ENCODE measurements at places on chromosomes 3 and 15. TPM values are rescaled to one million over a fixed set of nuclear protein-coding genes. Genes with fewer than 3 reads are reported as not detected.

DNA sequence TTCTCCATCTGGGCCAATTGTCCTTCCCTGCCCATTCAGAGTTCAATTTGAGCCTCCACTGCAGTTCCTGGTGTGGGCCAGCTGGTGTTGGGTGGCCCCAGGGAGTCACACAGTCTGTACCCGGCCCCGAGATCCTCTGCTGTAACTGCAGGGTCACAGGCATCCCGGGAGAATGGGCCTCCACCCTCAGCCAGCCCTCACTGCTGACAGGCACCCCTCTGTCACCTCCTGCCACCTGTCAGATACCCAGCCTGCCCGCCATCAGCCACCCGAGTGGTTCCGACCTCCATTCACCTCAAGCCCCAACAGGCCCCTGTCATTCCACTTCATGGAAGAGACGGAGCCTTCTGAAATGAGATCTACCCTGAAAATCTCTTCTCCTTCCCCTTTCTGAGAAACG is 73.2 kb downstream of the ST8SIA2 start:
- H3K27me3 ChIP-seq = peaks cover 7% of the 10 kb centered on the region
- H3K27ac ChIP-seq = no peak overlapping the region
- H3K4me1 ChIP-seq = no peaks in the 10 kb centered on the region

- H3K4me3 ChIP-seq = no peak overlapping the region
- peaks cover 13% of the 10 kb centered on the region for H3K4me1 ChIP-seq
- no peak overlapping the region for H3K27ac ChIP-seq
- DNase-seq = no peak
- H3K36me3 ChIP-seq = no peaks in the 10 kb centered on the region
Observed at GRCh38 chr3:29279806-29280205, 1.1 kb upstream of the RBMS3 start.

GRCh38 chr3:10935028-10935427 is 57.5 kb upstream of the SLC6A1 start:
- no peaks in the 10 kb centered on the region for H3K36me3 ChIP-seq
- no peaks in the 10 kb centered on the region for H3K4me1 ChIP-seq
- no peak overlapping the region for H3K27ac ChIP-seq
- H3K27me3 ChIP-seq = peaks cover 12% of the 10 kb centered on the region

DNA sequence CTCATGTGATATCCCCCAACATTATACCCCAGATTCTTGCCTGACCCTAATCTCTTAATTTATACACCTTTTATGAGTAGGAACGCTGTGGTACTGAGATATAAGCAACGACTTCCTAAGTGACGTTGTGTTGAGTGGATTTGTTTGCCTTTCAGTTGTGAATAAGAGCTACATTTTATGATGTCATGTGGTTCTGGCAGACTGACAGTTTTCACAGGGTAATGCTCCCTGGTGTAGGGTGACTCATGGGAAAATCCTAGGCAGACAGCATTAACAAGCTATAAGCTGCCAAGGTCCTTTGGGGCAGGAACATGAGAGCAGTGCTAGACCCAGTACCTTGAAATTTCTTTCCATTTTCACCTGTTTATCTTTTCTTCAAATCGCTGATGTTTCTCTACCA is 11.2 kb downstream of the C3orf52 start:
- no peak for DNase-seq
- H3K27ac ChIP-seq = no peak overlapping the region
- peaks cover 10% of the 10 kb centered on the region for H3K4me1 ChIP-seq
- H3K4me3 ChIP-seq = no peak overlapping the region

GRCh38 chr15:77527164-77527778 is 105.4 kb downstream of the LINGO1 start:
- no peaks in the 10 kb centered on the region for H3K4me1 ChIP-seq
- H3K36me3 ChIP-seq = no peaks in the 10 kb centered on the region
- H3K4me3 ChIP-seq = no peak overlapping the region

DNA sequence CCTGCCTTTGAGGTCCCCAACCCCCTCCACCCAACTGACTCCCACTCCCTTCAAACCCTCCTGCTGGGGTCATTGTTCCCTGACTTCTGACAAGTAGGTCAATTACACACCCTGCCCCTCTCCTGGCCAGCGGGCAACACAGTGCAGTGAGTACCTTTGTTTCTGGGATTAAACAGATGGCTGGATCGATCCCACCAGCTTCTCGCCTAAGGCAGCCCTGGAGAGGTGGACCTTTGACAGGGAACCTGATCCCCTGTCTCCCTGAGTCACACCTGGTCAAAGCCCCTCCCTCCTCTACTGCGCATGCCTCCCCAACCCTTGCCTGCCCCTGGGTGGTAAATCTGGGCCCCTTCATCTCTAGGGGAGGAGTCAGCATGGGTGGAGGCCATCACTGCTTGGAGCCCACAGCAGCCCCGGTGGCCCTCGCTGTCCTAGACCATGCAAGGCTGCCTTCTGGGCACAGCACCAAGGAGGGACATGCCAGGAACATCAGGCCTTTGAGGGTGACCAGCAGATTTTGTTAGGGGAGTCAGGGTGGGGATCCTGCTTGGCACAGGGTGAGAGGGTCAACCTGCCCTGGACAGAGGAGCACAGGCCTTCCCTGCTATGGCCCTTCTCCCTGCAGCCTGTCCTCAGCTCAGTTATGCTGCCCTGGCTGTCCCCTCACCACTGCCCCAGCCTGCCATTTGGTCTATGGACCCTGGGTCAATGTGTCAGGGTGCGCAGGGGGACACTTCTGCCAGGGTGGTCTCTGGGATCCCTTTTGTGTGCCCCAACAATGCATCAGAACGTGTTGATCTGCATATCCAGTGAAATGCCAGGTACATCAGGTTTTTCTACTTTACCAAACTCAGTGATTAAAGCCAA is 9.8 kb upstream of the PRR23E start:
- no peaks in the 10 kb centered on the region for H3K27me3 ChIP-seq
- no peak for DNase-seq
- no peak overlapping the region for H3K4me3 ChIP-seq
- no peaks in the 10 kb centered on the region for H3K36me3 ChIP-seq
- no peaks in the 10 kb centered on the region for H3K4me1 ChIP-seq
- H3K27ac ChIP-seq = no peak overlapping the region

DNA sequence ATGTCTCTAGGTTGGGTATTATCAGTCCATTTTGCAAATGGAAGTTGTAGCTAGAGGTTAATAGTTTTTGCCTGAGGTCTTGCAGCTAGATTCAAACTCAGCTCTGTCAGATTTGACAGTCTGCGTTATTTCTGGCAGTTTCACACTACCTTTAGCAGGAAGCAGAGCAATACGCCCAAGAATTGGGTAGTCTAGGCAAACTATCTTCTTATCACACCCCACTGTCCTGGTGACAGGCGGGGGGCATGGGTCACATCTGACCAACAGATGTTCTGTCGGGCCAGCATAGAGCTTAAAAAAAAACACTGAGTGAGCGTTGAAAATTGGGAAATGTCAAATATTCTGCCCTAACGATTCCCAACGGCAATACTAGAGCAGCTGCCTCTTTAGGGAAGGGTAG is 5.7 kb downstream of the GPR160 start:
- no peak overlapping the region for H3K4me3 ChIP-seq
- H3K36me3 ChIP-seq = peaks cover 3% of the 10 kb centered on the region
- H3K4me1 ChIP-seq = peaks cover 17% of the 10 kb centered on the region
- H3K27ac ChIP-seq = peak overlapping the region; percentile 49

DNA sequence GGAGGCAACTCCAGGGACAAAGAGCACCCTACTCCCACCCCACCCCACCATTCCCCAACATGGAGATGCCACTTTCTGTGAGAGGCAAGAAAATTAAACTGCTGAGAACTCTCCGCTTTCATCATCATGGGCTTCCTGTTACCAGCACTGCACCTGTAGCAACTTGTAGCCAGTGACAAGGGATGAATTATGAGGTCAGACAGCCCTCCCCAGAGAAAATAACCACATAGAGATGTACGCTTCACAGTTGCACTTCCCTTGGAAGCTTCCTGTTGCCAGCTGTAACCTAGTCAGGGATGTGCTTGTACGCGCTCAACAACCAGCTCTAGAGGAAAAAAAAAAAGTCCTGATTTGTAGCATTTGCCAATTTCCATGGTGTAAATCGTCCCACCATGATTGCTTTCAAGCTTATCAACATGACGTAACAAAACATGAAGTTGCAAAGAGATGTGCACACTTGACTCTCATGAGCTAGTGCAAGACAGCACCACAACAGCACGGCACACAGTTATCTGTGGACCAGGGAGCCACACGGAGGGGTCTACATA is 145.4 kb downstream of the RAB11A start:
- no peak overlapping the region for H3K27ac ChIP-seq
- H3K36me3 ChIP-seq = peaks cover 2% of the 10 kb centered on the region
- no peak overlapping the region for H3K4me3 ChIP-seq
- H3K4me1 ChIP-seq = no peaks in the 10 kb centered on the region
- peaks cover 21% of the 10 kb centered on the region for H3K27me3 ChIP-seq
- DNase-seq = no peak

DNA sequence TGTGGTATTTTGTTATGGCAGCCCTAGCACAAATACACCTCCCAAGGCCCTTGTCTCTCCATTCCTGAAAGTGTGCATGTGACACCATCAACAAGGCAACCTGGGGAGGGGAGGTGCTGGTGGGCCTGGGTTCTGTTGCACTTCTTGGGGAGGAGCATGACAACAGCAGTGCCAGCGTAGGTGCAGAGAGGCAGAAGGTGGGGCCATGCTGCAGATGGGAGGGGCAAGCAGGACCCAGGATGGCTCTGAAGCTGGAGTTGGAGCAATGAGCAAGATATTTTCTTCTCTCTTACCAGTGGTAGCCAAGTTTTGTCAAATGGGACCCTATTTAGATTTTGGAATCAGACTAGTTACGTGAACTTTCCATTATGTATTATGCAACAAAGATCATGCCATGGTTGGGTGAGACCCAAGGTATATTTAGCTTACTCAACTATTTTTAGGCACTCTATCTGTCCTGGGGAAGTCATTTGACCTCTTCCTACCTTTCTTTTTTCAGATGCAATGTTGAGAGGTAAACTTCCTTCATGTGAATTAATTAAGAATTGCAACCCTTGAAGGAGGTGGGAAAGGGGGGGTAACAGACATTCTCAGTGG is 3.4 kb downstream of the FYCO1 start:
- no peak for DNase-seq
- peaks cover 16% of the 10 kb centered on the region for H3K36me3 ChIP-seq
- H3K27ac ChIP-seq = no peak overlapping the region
- no peaks in the 10 kb centered on the region for H3K27me3 ChIP-seq
- peaks cover 70% of the 10 kb centered on the region for H3K4me1 ChIP-seq
- peak overlapping the region; percentile 34 for H3K4me3 ChIP-seq

- no peaks in the 10 kb centered on the region for H3K36me3 ChIP-seq
- H3K4me3 ChIP-seq = no peak overlapping the region
Observed at GRCh38 chr3:155420406-155420805, 126.9 kb upstream of the STRIT1 start.

- H3K4me1 ChIP-seq = peaks cover 10% of the 10 kb centered on the region
- peaks cover 3% of the 10 kb centered on the region for H3K36me3 ChIP-seq
- peaks cover 35% of the 10 kb centered on the region for H3K27me3 ChIP-seq
- no peak overlapping the region for H3K27ac ChIP-seq
- DNase-seq = no peak
- H3K4me3 ChIP-seq = no peak overlapping the region
Observed at GRCh38 chr3:14235003-14235911, 56.6 kb downstream of the LSM3 start.

DNA sequence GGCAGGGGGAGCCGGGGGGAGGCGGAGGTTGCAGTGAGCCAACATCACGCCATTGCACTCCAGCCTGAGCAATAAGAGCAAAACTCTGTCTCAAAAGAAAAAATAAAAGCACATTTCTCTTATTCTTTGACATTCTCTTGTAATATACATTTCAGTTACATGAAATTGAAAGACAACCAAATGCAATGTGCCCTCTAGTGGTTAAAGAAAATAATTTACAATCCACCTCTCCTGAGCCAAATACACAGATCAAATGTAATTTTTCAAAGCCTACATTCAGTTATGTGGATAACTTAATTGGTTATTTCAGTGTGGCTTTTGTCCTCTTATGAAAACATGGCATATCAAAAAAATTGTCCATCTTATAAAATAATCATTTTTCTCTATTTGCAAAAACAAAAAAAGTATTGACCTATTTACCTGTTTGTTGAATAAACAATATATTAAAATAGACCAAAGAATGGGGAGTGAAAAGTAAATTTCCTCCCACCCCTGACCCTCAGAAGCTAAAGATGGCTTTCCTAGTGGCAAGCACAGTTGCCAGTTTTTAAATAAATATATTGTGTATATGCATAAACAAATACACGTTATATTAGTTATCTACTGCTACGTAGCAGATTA is 14.2 kb upstream of the U2SURP start:
- H3K4me3 ChIP-seq = no peak overlapping the region
- no peak overlapping the region for H3K27ac ChIP-seq
- no peaks in the 10 kb centered on the region for H3K36me3 ChIP-seq
- no peaks in the 10 kb centered on the region for H3K4me1 ChIP-seq

- H3K4me3 ChIP-seq = no peak overlapping the region
- H3K4me1 ChIP-seq = no peaks in the 10 kb centered on the region
Observed at GRCh38 chr3:37981348-37981664, 9.3 kb upstream of the VILL start.

DNA sequence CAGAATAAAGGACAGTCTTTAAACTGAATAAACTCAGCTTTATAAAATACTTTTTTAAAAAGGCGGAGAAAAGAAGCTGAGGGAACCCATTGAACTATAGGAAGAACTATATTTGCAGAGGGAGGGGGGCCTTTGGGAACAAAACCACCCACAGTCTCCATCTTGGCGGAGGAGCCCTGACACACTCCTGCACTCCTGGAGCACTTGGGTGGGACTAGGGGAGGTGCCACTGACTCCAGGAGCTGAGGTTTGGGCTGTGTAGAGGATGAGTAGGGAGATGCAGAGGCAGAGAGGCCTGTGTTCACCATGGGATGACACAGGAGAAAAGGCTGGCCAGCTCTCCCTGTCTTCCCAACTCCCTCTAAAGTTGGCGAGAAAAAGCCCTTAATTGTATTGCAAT is 35.8 kb downstream of the IFT122 start:
- no peak overlapping the region for H3K4me3 ChIP-seq
- no peak overlapping the region for H3K27ac ChIP-seq
- peaks cover 50% of the 10 kb centered on the region for H3K36me3 ChIP-seq
- no peaks in the 10 kb centered on the region for H3K4me1 ChIP-seq

DNA sequence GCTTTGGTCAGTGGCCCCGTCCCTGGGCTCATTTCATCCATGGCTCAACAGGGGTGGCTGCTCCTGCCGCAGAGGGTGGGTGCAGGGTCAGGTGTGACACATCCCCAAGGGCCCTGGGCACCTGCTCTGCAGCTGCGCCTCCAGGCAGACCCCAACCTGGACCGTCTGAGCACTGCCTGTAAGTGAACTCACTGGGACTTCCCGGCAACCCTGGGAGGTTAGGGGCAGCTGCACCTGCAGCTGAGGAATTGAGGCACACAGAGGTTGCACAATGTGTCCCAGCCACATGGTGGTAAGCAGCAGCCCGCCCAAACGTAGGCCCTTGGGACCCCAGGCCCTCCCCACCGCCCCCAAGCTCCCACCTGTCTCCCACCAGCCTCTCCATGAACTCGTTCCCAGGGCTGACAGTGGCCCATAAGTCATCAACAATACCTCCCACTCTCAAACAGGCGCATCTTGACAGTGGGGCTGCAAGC is 55.1 kb downstream of the PLXNA1 start:
- H3K4me3 ChIP-seq = no peak overlapping the region
- peaks cover under 1% of the 10 kb centered on the region for H3K36me3 ChIP-seq
- H3K27ac ChIP-seq = no peak overlapping the region
- no peaks in the 10 kb centered on the region for H3K4me1 ChIP-seq

Gene CCR9
- 1.9 TPM for total RNA-seq

Gene CADM2
- total RNA-seq = 0.96 TPM

Gene ARL13B
- 9.6 TPM for total RNA-seq

Gene CERS3
- 1.5 TPM for total RNA-seq

Gene GOLGA8A
- total RNA-seq = 242 TPM

Gene CIB2
- total RNA-seq = 1.2 TPM

Gene ROPN1
- total RNA-seq = not detected

Gene XCR1
- total RNA-seq = not detected

Gene NR2F2
- total RNA-seq = not detected

Gene LZTFL1
- total RNA-seq = 10.8 TPM

Gene ECE2
- not detected for total RNA-seq

Data from naive thymus-derived CD8-positive, alpha-beta T cell (primary cell).